Stimulated activated CD8-positive, alpha-beta memory T cell treated with anti-CD3 and anti-CD28 coated beads, Interleukin-4, amount 100 ng/mL, for 4 hours (primary cell): ENCODE measurements at places on chromosomes 3 and 15.

DNA sequence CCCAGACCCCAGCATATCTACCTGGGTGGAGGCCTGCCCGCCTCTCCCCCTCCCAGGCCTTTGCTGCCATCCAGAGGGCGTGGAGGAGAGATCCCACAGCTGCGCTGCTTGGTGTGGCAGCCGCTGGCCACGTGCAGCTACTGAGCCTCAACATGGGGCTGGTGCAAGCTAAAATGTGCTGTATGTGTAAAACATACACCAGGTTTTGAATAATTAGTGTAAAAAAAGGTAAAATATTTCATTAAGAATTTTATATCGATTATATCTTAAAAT is 95.8 kb downstream of the SEC22A start:
- no peak for DNase-seq

- no peak for DNase-seq
Observed at GRCh38 chr3:157167371-157168042, 7.6 kb upstream of the CCNL1 start.

DNA sequence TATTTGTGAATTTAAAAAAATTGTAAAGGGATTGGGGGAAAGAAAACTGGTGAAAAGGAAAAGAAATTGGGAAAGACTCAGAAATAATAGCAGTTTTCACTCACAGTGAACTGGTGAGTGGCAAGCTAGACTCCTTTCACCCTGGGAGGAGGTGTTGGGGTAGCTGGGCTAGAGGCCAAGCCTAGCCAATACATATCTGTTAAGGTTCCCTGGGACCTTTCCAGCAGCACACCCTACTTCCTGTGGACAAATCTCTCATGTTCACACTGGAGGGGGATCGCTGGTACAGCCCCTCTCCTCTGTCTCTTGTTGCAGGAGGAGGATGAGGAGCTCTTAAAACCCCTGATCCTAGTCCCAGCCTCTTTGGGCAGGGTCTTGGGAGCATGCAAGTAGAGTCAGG is 3.7 kb upstream of the RPP25 start:
- no peak for DNase-seq

GRCh38 chr3:73681610-73682009 is 56.9 kb upstream of the PDZRN3 start:
- DNase-seq: no peak

DNA sequence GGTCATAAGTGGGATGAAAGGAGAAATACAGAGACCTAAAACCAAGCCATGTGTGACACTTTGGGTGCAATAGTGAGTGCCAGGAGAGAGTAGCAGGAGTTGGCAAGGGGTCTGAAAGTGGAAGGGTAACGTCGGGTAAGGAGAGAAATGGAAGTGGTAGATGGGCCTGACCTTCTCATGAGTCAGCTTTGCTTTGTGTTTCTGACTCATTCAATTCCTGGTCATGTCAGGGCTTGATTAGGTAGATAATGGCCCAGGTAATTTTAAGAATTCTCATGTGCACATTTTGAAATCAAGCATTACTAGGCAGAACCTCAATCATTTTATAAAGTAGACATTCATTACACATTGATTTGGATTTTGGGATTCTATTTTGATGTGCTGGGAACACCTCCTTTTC is 262.5 kb downstream of the SOX2 start:
- DNase-seq: no peak

DNA sequence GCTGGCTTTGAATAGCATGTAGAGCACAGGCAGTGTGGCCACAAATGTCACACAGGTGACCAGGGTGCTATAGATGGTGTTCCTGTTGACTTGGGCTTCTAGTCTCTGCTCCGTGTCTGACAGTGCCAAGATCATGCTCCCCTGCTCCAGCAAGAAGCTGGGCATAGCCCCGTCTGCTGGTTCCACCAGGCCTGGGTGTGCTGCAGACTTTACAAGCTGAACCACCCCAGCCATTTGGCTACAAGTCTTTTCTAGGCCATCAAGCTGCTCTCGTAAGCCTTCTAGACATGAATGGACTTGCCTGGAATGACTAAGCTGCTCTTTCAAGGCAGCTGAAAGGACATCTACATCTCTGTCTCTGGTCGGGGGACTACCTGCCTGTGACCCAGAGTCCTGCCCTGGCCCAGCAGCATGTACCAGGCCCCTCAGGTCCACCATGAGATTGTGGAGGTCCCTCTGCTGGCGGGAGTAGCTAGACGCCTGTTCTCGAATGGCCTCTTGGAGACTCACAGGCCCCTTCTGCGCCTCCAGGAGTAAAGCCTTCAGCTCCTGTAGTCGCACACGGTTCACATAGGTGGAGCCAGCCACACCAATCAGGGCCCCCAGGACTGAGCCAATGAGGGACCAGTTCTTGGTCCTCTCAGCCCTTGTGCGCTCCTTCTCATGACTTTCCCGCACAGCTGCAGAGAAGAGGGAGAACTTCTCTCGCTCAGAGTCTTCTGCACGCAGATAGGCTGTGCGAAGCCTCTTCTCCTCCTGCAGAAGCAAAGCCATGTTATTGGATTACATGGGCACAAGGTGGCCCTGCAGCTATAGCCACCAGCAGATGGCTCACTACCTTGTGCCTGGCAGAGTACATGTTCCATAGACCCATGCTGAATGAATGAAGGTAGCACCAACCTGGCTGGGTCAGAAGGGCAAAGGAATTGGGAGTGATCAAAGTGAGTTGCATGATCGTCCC is 2.8 kb upstream of the PLXNB1 start:
- no peak for DNase-seq

- no peak for DNase-seq
Observed at GRCh38 chr3:181966393-181966792, 254.7 kb downstream of the SOX2 start.

DNA sequence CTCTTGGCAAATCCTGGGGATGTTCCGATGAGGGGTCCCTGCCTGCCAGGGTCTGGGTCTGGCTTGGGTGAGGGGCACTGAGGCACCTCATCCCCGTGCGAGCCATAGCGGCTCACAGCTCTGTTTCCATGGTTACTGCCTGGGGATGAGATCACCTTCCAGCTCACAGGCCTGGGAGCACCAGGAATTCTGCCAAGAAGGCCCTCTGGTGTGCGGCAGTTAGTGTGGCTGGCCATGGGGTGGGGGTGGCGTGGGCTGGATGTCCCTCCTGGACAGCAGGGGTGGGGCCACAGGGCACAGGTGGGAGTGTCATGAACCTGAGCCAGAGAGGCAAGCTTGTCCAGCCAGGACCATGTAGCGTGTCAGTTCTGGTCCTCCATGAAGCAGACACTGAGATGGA is 22.1 kb upstream of the PRR23E start:
- no peak for DNase-seq

DNA sequence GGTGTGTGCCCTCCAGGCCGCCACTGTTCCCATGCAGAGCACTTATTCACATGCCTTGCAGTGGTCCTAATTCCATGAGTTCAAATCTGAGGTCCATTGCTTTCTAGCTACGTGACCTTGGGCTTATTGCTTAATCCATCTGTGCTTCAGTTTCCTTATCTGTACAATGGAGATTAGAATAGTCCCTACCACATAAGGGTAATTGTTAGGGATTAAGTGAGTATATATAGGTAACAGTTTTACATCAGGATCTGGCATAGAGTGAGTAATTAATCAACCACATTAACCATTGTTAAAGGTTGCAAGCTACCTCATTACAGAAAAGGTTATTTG is 7.6 kb downstream of the CPN2 start:
- DNase-seq: no peak

GRCh38 chr15:64635499-64636495 is 139.6 kb downstream of the RBPMS2 start:
- no peak for DNase-seq

GRCh38 chr15:67840749-67841512 is 1.1 kb upstream of the RNU6-1 start:
- no peak for DNase-seq

DNA sequence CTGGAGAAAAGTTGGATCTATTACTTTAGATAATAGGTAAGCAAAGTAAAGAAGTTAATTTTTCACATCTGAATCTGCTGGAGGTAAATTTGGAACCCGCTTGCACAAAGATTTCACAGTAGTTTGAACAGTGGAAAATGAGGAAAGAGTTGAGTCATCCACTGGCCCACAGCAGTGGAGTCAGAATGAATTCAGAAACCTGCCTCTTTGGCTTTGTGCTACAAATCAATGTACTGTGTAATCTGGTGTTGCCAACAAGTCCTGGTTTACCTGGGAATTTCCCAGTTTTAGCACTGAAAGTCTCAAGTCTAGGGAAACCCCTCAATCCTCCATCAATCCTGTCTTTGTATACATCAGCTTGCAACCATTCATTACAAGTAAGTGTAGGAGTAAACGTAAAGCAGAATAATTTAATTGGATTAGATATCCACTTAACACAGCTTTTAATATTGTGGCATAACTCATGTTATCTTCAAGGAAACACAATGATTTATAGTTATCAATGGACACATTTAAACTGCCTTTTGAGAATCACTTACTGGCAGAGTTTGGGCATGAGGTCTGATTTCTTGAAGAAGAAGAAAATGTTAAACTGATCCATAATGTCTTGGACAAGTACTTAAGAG is 100.6 kb downstream of the DCLK3 start:
- DNase-seq: no peak

DNA sequence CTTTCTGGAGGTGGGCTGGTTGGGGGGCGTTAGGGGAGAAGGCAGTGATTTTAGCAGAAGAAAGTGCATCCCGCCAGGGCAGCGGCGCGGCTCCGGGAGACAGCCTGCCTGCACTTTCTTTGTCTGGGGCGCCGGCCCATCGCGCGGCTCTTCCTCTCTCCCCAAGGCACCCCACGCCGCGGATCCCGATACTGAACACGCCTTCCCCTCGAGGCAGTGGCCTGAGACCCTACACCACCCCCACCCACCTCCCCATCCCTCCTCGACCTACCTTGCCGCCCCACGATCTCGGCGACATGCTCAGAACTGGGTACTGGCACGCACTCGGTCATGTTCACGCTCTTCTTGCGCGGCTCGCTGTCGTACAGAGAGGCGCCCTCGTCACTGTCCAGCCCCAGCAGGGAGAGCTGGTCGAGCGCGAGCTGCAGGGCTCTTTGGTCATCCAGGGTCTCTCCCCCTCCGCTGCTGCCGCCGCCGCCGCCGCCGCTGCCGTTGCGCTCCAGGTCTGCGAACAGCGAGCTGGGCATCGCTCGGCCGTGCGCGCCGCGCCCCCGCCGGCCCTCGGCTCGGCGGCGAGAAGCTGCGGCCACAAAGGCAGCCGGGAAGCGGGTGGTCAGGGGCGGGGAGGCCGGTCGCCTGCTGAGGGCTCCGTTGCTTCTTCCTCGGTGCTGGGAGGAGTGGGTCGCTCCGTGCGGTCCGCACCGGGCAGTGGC is 483 bp downstream of the MEX3B start:
- DNase-seq: no peak

- DNase-seq: no peak
Observed at GRCh38 chr15:32784581-32784980, 66.8 kb downstream of the GREM1 start.

DNA sequence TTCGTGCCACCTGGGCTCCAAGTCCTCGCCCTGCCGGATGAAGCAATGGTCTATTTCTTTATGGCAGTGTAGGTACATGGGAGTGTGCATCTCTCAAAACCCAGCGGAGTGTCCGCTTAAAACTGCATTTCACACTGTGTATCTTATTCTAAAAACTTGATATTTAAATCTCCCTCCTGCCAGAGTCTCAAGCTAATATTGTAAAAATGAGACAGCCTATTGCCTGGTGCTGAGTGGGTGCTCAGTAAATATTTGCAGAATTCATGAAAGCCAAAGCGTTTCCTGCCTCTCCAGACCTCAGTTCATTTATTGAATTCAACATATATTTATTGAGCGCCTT is 330 bp upstream of the TBC1D2B start:
- no peak for DNase-seq

DNA sequence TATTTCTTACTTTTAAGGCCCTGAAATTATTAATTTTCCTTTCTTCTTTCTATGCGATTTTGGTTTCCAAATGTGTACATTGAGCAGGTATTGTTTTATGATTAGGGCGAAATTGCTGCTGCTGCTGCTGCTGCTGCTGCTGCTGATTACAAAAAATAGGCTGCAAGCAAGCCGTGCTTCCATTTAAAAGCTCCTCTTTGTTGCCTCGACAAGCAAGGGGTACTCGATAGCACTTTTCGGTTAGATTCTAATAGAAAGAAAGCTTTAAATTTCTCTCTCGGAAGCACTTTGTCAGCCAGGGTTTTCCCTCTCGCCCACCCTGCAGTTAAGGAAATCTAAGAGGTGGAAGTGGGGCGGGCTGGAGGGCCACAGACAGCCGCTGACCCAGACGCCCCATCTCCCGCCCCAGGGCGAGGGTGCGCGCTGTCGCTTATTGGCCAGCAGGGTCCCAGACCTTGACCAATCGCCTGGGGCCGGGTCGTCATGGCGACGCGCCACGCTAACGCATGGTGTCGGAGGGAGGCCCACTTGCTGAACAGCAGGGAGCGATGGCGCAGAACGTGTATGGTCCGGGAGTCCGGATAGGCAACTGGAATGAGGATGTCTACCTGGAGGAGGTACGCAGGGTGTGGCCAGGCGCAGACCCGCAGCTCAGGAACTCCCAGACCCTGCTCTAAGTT is at the start of gene CFAP161:
CFAP161 (plus strand) TSS at position 489 of the 680 bp plus-strand sequence; CDS start at position 549, 60 bp downstream.
- DNase-seq: no peak

DNA sequence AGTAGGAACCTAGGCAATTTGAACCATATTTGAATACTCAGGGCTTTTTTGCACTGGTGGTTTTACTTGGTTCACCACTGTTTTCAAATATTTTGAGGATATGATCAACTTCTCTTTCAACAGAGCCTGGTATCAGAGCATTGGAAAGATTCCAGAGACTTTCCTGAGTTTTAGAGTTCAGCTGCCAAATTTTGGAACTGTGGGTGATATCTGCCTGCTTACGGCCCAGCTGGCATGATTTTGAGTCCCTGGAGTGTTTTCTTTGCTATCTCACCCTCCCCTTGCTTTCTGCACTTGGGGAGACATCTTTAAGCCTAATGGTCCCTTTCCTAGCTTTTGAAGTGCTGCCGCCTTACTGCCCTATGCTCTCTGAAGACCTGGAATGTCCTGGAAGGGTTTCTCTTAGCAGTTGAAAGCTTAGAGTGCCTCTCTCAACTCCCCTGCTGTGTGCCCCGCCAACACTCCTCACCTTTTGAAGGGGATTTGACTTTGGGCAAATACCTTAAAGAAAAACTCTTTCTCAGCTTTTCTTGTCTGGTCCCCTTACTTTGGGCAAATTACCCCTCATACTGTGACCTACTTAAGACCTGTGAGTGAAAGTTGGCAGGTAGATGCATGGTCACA is 539.1 kb downstream of the MFSD1 start:
- DNase-seq: no peak

DNA sequence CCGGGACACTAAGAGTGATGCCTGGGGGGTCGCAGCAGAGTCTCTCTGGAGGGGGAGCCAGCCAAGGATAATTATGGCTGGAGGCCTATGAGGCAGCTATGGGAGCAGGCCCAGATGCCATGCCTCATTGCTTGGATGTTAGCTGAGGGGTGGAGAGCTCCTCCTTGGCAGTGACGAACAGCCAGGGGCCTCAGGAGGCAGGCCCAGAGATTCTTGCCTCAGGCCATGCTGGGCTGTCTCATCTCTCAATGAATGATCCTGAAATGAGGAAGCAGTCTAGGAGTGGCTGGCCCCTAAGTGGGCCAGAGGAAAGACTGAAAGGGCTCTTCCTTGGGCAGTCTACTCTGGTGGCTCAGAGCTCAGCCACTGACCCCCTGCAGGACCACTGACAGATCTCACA is 21.3 kb downstream of the KIF9 start:
- no peak for DNase-seq
